Spinal cord (tissue), 10 donors: ENCODE measurements at places on chromosomes 12 and 14.

- DNase-seq = no peak
These were observed 312.8 kb upstream of the RGS6 start for GRCh38 chr14:71619472-71619871.

- no peak for DNase-seq
These were observed 390.1 kb downstream of the KCNH5 start for GRCh38 chr14:62655166-62655565.

- no peak for DNase-seq
These were observed 113.8 kb downstream of the DAAM1 start for GRCh38 chr14:59302313-59302712.

DNA sequence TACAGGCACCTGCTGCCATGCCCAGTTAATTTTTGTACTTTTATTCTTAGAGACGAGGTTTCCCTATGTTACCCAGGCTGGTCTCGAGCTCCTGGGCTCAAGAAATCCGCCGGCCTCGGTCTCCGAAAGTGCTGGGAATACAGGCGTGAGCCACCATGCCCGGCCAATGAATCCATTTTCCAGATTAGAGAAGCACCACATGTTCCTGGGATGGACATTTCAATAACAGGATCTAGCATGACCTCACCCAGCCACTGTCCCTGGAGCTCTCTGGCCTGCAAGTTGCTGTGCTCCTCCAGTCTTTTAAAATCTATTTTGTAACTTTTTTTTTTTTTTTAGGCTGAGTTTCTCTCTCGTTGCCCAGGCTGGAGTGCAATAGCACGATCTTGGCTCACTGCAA lies 2.2 kb downstream of the GPR132 start:
- no peak for DNase-seq

- DNase-seq = no peak
These were observed 83.3 kb upstream of the FRMD6 start for GRCh38 chr14:51568366-51568765.

DNA sequence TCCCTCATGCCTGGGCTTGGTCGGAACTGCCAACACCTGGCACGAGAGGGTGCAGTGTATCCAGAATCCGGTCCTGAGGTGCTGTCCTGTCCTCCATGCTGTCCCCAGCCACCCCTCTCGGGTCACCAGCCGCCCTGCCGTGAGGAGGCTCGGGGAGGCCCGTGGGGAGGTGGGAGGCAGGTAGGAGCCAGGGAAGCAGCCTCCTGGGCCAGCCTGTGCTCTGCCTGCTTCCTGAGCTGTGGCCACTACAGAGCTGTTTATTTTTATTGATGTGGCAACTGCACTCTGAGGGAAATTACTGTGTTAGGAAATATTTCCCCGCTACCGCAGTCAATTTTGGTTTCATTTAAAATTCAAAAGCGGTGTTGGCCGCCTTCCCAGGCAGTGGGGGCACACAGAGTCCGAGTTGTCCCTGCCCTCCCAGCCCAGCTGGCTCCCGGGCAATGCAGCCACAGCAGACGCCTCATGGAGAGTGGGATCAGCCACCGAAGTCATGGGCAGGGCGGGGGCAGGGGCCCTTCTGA lies 18.3 kb downstream of the NOC4L start:
- peak; percentile 35 for DNase-seq

DNA sequence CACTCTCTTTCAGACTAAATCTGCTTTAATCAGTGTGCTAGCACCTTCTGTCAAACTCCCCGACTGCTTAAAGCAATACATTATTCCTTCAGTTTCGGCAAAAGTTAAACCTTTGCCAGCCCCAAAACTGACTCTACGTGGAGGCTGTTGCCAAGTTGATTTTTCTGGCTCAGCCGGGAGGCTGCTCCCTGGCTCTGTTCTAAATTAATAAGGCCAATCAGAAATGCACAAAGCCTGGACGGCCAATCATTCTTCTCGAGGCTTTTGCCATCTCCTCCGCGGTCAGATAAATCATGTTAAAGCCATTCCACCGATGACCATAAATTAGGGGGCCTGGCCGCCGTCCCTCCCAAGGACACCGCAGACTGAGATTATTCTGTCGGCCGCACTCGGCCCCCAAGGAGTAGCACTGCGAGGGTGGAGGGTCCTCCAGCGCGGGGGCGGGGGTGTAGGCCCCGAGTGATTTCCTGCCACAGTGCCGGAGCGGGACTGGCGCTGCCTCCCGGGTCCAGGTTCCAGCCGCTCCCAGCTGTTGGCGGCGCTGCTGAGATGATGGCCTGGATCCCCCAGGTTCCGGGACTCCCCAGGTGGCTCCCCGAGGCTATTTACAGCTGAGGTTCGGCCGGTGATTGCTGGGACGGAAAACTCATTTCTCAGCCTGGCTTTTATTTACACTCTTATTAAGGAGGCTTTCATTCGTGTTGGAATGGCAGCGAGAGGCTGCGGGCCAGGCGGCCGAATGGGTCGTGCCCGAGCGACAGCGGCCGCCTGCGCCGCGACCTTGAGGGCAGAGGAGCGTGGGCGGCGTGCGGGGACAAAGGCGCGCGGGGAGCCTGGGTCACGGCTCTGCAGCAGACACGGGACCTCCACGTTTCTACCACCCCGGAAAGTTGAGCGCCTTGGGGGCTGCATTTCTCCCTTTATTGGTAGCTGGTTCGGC lies 165.1 kb downstream of the MON2 start:
- peak; percentile 28 for DNase-seq
